ENCODE measurements at places on chromosomes 7 and 10.

- H3K27ac ChIP-seq, result no peak overlapping the region
- no peak overlapping the region for H3K4me3 ChIP-seq
- no peak for DNase-seq
- H3K4me1 ChIP-seq, result peaks cover 8% of the 10 kb centered on the region
- no peaks in the 10 kb centered on the region for H3K36me3 ChIP-seq
Measured at GRCh38 chr7:155247479-155248365, 50.0 kb upstream of the INSIG1 start.

GRCh38 chr10:6491841-6492609, 88.1 kb downstream of the PRKCQ start:
- H3K4me1 ChIP-seq, result peaks cover 41% of the 10 kb centered on the region
- DNase-seq, result no peak
- H3K27ac ChIP-seq, result peak overlapping the region; percentile 95
- H3K4me3 ChIP-seq, result peak overlapping the region; percentile 76
- no peaks in the 10 kb centered on the region for H3K27me3 ChIP-seq
- peaks cover 59% of the 10 kb centered on the region for H3K36me3 ChIP-seq

- no peak for DNase-seq
- no peak overlapping the region for H3K4me3 ChIP-seq
- H3K27ac ChIP-seq, result no peak overlapping the region
- peaks cover 11% of the 10 kb centered on the region for H3K36me3 ChIP-seq
- no peaks in the 10 kb centered on the region for H3K4me1 ChIP-seq
Measured at GRCh38 chr10:121947343-121948330, 19.8 kb upstream of the ATE1 start.

DNA sequence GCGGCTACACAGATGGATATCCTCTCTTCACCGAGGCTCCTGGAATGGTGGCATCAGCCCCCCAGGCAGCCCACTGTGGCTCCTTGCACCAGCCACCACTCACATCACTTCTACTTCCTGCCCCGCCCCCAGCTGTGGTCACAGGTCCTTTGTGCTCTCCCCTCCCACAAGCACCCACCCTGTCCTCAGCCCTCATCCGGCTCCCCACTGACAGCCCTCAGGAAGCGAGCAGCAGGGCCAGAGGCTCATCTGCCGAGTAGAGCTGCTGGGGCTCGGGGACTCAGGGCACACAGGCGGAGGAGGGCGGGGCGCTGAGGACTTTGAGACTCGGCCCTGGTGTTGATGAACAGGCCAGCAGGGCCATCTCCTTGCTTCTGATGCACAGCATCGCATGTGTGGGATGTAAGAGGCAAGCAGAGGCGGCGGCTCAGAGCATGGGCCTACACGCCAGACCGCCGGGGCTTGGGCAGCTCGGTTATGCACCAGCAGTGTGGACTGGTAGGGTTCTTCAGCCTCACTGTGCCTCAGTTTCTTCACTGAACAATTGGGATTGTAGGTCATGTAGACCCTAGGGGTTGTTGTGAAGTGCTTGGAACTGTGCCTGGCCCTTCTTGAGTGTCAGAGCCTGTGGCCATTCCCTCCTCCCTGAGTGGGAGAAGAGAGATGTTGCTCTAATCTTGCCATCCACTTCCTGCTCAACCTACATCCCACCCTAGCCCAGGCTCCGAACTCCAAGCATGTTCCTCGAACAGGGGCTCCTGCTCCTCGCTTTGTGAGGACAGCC, at the start of gene PRF1:
TSS of gene PRF1 (minus strand) at position 77 of the 784 bp plus-strand sequence. CDS start 1,839 bp downstream, outside the sequence.
- peak within 1 kb of the TSS; percentile 93 for H3K27ac ChIP-seq
- H3K36me3 ChIP-seq, result peaks cover 33% of the 10 kb centered on the region
- no peaks in the 10 kb centered on the region for H3K27me3 ChIP-seq
- H3K4me1 ChIP-seq, result peaks cover 59% of the 10 kb centered on the region
- H3K4me3 ChIP-seq, result peak within 1 kb of the TSS; percentile 92

GRCh38 chr7:92421676-92422435, 25.4 kb upstream of the GATAD1 start:
- no peak overlapping the region for H3K4me3 ChIP-seq
- no peak for DNase-seq
- H3K27me3 ChIP-seq, result peaks cover 28% of the 10 kb centered on the region
- no peaks in the 10 kb centered on the region for H3K36me3 ChIP-seq

DNA sequence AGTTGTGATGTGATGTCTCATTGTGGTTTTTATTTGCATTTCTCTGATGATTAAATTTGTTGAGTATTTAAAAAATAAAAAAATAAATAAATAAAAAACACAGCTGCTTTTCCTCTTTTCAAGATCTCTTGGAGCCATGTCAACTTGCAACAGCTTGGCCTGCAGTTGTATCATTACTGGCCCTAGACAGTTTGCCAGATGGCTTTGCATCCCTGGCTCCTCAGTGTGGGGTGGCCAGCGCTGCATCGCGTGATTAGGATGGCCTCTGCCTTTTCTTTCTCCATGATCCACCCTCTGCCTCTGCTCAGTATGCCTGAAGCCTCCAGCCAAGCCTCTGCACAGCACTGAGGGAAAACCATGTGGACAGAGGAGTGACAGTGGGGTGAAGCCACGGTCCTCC, 96.8 kb downstream of the PPP1R3C start:
- H3K27me3 ChIP-seq, result peaks cover 15% of the 10 kb centered on the region
- no peaks in the 10 kb centered on the region for H3K4me1 ChIP-seq
- no peak for DNase-seq
- no peak overlapping the region for H3K4me3 ChIP-seq
- H3K36me3 ChIP-seq, result no peaks in the 10 kb centered on the region
- H3K27ac ChIP-seq, result no peak overlapping the region

- H3K4me3 ChIP-seq, result no peak overlapping the region
- H3K36me3 ChIP-seq, result no peaks in the 10 kb centered on the region
- peaks cover 3% of the 10 kb centered on the region for H3K27me3 ChIP-seq
- no peak overlapping the region for H3K27ac ChIP-seq
Measured at GRCh38 chr10:86216886-86217285, 149.7 kb downstream of the GRID1 start.

- peaks cover under 1% of the 10 kb centered on the region for H3K4me1 ChIP-seq
- DNase-seq, result no peak
- H3K36me3 ChIP-seq, result no peaks in the 10 kb centered on the region
- no peak overlapping the region for H3K4me3 ChIP-seq
Measured at GRCh38 chr10:129875993-129876726, 87.9 kb downstream of the EBF3 start.

DNA sequence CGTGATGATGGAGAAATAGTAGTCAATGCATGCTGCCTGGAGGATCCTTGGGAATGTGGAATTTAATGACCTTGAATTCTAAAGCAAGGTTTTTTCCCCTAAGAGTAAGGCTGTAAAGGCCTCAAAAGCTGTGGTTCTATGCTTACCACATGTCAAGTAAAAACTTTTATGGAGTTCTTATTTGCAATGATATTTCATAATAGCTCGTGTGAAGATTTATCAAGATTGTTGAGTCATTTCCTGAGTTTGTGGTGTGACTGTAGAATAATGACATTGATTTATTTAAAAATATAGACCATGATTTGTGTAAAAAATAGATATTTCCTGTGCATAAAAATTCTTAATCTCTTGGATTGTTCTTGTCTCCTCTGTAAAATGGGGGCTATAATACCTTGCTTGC, 67.5 kb upstream of the SORCS1 start:
- no peak for DNase-seq
- no peak overlapping the region for H3K27ac ChIP-seq
- H3K4me3 ChIP-seq, result no peak overlapping the region
- H3K36me3 ChIP-seq, result no peaks in the 10 kb centered on the region
- H3K4me1 ChIP-seq, result no peaks in the 10 kb centered on the region

GRCh38 chr10:82981137-82981723, 1106.2 kb downstream of the NRG3 start:
- H3K27me3 ChIP-seq, result no peaks in the 10 kb centered on the region
- no peak for DNase-seq
- H3K4me3 ChIP-seq, result no peak overlapping the region
- H3K27ac ChIP-seq, result no peak overlapping the region

All from activated T-cell treated with anti-CD3 and anti-CD28 coated beads, Interleukin-2, amount 50 U/mL, for 24 hours (primary cell).